CD4-positive, alpha-beta T cell treated with Interleukin-21 for 1 hour (primary cell): ENCODE measurements at places on chromosomes 1 and 21.

DNA sequence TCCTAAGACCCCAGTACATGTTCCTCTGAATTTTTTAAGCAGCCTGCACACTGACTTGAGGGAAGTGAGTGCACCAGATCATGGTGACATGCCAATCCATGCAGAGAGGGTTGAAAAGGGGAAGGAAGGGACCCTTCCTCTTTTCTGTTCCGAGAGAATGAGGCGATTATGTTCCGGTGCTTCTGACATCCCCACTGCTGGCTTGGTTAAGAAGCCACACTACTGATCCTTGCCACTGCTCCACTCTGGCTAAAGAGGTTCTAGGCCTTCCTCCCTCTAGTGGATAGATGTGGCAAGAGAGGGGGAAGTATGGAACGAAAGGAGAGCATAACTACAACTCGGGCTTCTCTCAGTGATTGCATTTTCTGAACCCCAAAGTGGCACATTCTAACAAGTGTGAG, 1.8 kb upstream of the CYB5R1 start:
- peak; percentile 63 for DNase-seq

- no peak for DNase-seq
These were observed 102.8 kb upstream of the ZNF648 start for GRCh38 chr1:182164273-182164672.

DNA sequence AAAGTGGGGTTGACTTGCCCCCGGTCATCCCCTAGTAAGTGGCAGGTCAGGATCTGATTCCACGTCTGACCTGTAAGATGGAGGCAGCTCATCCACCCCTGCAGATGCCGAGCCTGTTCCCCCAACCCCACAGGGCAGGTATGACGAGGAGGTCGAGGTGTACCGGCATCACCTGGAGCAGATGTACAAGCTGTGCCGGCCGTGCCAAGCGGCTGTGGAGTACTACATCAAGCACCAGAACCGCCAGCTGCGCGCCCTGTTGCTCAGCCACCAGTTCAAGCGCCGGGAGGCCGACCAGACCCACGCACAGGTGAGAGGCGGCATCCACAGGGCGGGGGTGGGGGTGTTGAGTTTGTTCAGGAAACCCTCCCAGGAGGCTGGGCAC, 9.6 kb downstream of the TMEM201 start:
- no peak for DNase-seq

DNA sequence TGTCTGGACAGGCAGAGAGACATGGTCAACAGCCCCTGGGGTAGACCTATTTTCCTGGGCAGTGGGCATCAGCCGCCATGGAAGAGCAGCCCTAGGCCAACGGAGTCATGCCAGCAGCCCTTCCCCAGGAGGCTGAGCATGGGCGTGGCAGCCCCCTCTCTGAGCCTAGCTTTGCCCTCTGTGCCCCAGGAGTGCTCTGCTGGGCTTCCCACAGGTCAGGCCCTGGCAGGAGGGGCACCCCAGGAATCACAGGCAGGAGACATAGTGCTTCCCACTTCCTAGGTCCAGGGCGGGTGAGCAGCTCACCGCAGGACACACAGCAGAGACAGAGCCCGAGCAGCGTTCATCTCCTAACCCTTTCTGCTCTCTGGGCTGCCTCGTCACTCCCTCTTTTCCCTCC, 132.8 kb downstream of the GLIS1 start:
- DNase-seq, result no peak

GRCh38 chr21:30924146-30924700, 42.8 kb upstream of the KRTAP11-1 start:
- DNase-seq, result no peak

DNA sequence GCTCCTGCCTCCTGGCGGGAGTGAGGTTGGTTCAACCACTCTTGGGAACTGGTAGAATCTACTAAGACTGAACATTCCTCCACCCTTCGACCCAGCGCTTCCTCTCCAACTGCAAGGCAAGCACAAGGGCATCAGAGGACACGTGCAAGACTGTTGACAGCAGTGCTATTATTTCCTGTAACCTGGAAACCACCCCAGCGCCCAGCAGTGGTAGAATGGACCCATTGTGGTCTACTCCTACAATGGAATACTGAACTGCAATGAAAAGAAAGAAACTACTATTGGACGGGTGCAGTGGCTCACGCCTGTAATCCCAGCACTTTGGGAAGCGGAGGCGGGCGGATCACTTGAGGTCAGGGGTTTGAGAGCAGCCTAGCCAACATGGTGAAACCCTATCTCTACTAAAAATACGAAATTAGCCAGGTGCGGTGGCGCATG, 33.0 kb upstream of the TARDBP start:
- no peak for DNase-seq

GRCh38 chr21:37319551-37319950, 47.0 kb upstream of the DYRK1A start:
- no peak for DNase-seq

DNA sequence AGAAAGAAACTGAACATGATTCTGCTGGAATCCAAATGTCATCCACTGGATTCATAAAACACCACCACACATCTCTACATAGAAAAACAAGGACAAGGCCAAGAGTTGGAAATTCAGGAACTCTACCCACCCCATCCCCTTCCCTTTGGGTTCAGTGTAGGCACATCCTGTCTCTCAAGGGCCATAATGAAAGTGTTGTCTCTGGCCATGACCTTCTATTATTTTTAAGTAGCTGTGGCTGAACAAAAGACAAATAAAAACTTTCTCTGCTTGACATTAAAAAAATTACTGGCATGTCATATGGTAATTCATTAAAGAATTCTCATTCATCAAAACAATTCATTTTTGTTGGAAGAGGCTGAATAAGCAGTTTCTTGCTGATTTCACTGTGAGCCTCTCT, 54.9 kb upstream of the ZBTB18 start:
- DNase-seq, result no peak

DNA sequence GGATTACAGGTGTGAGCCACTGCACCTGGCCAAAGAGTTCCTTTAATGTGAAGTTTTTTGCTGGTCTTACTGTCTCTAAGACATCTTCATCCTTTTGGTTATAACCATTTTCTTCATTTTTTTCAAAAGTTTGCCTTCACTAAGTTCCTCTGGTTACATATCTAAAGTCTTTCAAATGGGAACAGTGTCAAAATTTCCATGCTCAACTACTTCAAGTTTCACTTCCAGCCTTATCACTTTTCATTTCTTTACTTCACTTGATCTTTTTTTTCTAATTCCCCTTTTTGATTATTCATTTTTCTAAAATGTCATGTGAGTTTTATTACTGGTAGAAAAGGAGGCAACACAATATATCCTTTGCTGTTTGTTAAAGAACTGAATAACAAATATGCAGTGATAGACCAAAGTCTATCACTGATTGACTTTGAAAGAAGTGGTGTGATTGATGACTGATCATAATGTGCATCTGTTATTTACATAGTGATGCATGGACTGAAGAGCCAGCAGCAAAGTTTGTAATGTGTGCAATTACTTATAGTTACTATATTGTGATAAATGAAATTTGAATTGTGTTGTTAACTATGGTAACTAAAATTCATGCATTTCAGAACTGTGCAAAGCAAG, 16.0 kb upstream of the ZFYVE9 start:
- no peak for DNase-seq

GRCh38 chr1:15500184-15501178, 23.5 kb downstream of the CASP9 start:
- no peak for DNase-seq

DNA sequence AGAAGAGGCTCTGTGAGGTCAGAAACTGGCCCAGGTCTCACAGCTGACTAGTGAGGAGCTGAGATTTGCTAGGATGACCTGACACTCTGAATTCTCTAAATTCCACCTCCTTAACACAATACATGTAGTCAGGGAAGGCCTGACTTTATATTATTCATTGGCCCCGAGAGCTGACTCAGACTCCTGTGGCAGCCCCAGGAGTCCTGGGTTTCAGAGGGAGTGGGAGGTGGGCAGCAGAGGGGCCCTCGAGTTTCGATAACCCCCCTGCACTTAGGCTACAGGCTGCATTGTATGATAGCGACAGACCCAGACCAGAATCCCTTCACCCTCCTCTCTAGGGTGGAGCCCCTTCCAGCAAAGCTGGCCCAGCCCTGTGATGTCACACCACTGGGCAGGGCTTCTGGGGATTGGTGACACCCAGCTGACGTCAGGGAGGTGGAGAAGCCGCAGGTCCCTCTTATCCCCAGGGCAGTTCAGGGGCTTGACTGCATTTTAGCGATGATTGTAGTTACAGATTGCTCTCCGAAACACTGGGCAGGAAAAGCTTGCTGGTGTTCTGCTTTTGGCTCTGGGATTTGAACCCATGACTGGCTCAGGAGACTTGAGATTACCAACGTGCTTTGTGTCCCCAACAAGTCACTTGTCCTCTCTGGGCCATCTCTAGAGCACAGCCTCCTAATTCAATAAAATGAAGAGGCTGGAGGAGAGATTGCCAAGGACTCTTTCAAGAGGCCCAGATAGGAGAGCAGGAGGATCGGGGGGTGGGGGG, 17.0 kb upstream of the GPR37L1 start:
- DNase-seq, result no peak

DNA sequence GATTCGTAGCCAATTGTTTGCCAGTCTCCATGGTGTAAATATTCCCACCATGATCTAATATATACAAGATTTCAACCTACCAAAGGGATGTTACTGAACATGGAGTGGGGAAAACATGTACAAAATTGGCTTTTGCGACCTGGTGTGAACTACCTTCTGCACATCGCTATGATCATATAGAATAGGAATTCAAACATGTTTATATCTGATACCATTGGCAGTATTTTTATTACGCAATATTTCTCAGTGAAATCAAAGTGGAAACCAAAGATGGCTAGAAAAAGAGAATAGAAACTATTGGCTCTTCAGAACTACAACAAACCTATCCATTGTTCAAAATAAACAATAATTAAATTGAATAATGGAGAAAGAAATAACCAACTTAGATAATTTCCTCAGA, 285.1 kb downstream of the TPR start:
- no peak for DNase-seq

GRCh38 chr1:28877132-28877781, 37.1 kb upstream of the EPB41 start:
- peak; percentile 79 for DNase-seq

DNA sequence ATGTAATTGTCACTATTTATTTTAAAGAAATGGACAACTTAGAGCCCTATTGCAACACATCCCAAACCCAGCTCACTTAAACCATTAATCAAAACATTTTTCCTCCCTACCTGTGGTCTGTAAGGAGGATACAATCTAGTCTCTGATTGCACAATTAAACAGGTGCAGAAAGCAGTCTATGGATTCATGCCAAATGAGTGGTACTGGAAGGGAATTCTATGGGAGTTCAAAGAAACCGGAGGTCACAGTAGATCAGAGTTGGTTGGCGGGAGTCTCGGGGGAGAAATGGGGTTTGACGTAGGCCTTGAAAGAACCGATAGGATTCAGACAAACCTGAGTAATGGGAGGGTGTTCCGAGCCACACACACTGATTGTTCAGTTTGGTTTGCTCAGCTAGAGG, 314.9 kb downstream of the KIF26B start:
- DNase-seq, result no peak

DNA sequence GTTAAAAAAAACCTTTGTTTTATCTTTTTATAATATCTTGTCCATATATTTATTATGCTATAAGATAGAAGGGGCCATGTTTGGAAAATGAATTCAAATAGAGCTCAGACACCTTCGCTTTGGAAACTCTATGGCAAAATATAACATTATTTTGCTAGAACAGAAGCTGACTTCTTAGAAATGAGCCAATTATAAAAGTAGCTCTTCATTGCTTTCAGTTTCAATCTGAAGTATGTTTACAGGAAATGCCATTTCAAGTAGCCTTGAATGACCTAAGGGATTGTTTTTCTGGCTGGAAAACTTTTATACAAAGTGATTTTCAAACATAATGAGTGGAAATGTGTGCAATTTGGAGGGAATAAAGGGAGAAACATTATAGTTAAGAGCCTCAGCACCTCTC, 37.8 kb upstream of the GBP5 start:
- DNase-seq, result peak; percentile 64

DNA sequence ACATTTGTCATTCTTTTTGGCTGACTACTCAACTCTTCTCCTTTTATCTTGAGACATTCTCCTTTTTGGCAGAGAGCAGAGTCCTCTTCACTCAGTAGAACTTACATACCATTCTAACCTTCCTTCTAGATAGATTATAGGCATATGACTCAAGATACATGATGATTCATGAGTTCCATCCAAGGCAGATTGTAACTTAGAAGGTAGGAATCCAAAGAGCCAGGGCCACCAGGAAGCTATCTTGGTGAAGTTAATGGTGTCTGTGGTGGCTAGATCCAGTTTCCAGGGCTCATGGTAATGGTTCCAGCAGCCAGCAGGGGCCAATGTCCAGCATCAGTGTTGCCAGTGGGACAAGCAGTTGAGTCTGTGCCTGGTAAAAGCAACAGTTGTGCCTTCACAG, 76.1 kb upstream of the KIAA0040 start:
- no peak for DNase-seq

- no peak for DNase-seq
These were observed 51.4 kb upstream of the S1PR1 start for GRCh38 chr1:101185421-101185820.

- DNase-seq, result no peak
These were observed 7.5 kb downstream of the MIER1 start for GRCh38 chr1:66932291-66932690.

DNA sequence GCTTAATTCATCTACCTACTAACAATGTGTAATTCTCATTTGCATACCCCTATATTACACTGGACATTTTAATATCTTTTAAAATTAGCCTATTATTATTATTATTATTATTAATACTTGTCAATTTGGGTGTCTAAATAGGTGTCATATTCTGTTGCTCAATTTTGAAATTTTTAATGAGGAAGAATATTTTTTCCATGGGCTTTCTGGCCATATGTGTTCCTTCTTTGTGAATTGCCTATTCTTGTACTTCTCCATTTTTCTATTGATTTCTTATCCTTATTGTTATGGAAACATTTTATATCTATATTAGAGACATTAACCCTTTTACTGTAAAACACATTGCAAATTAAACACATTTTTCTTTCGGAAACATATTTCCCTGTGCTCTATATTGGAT, 6.4 kb upstream of the NIBAN1 start:
- no peak for DNase-seq

- no peak for DNase-seq
These were observed 38.1 kb upstream of the CAMK1G start for GRCh38 chr1:209545423-209545822.

- peak; percentile 70 for DNase-seq
These were observed 4.2 kb downstream of the HIVEP3 start for GRCh38 chr1:41914516-41914915.

DNA sequence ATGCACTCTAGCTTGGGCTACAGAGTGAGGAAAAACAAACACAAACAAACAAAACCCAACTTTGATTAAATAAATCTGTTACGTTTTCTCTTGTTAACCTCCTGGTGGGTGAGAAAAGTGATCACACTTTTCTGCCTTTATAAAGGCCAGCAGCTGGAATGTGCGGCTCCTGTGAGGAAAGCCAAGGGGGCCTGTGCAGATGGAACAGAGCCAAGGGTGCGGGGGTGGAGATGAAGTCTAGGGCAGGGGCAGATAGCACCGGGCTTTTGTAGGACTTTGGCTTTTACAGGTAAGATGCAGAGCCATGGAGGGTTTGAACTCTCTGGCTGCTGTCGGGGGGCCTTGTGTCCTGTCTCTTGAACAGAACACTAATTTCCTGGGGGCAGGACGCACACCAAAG, 40.7 kb upstream of the GPR37L1 start:
- no peak for DNase-seq
